Left lung (tissue), 14 donors: ENCODE measurements at places on chromosomes 1 and 21. TPM values are rescaled to one million over a fixed set of nuclear protein-coding genes. Genes with fewer than 3 reads are reported as not detected.

OR10J1 gene
- not detected for total RNA-seq

FAM78B gene
- 0.81 TPM for total RNA-seq

DNA sequence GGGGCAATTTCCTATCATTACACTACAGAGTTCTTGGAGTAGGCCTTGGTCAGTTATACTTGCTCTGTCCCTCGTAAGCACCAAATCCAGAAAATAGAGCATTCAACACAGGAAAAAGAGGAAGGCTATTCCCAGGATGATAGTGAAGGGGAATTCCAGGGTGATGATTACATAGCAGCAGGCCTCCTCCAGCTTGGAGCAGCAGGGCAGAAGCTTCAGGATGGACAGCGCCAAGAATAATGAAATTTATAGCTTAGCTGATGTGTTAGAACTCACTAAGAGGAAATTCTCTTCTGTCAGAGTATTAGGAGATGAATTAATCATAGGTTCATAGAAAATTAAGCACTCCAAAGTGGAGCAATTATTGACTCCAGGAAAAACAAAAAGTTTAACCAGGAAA lies 10.8 kb upstream of the SMAP2 start:
- peaks cover 21% of the 10 kb centered on the region for H3K4me1 ChIP-seq
- H3K4me3 ChIP-seq: no peak overlapping the region
- no peaks in the 10 kb centered on the region for H3K27me3 ChIP-seq
- DNase-seq: no peak

- no peak overlapping the region for H3K4me3 ChIP-seq
- H3K4me1 ChIP-seq: no peaks in the 10 kb centered on the region
- no peak overlapping the region for H3K27ac ChIP-seq
- H3K27me3 ChIP-seq: peaks cover under 1% of the 10 kb centered on the region
Measured at GRCh38 chr21:44490816-44491215, 35.5 kb downstream of the LRRC3 start.

DNA sequence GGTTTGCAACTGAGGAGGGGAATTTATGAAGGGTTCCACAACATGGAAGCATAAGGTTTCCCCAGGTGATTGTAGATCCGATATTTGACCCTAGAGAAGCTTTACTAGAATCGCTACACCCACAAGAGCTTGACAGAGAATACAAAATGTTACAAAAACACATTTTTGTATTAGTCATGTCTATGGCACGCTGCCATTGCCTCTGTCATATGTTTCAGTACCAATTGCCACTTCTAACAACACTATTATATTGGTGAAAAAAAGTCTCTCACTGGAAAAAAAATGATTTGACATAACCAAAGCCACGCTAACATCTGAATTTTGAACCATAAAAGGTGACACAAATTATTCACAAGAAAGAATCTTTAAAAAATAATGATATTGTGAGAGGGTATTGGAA lies 214.5 kb downstream of the KCNT2 start:
- H3K4me1 ChIP-seq: no peaks in the 10 kb centered on the region
- no peaks in the 10 kb centered on the region for H3K27me3 ChIP-seq
- H3K4me3 ChIP-seq: no peak overlapping the region
- DNase-seq: no peak
- no peak overlapping the region for H3K27ac ChIP-seq
- no peaks in the 10 kb centered on the region for H3K36me3 ChIP-seq

GRCh38 chr21:34029743-34030528 lies 43.4 kb upstream of the MRPS6 start:
- no peak overlapping the region for H3K27ac ChIP-seq
- H3K27me3 ChIP-seq: no peaks in the 10 kb centered on the region
- no peaks in the 10 kb centered on the region for H3K4me1 ChIP-seq
- DNase-seq: no peak
- no peak overlapping the region for H3K4me3 ChIP-seq

UTS2 gene
- total RNA-seq: not detected

GRCh38 chr1:91610789-91611188 lies 110.1 kb downstream of the CDC7 start:
- H3K27ac ChIP-seq: no peak overlapping the region
- H3K27me3 ChIP-seq: no peaks in the 10 kb centered on the region
- H3K4me3 ChIP-seq: no peak overlapping the region
- no peaks in the 10 kb centered on the region for H3K36me3 ChIP-seq

DNA sequence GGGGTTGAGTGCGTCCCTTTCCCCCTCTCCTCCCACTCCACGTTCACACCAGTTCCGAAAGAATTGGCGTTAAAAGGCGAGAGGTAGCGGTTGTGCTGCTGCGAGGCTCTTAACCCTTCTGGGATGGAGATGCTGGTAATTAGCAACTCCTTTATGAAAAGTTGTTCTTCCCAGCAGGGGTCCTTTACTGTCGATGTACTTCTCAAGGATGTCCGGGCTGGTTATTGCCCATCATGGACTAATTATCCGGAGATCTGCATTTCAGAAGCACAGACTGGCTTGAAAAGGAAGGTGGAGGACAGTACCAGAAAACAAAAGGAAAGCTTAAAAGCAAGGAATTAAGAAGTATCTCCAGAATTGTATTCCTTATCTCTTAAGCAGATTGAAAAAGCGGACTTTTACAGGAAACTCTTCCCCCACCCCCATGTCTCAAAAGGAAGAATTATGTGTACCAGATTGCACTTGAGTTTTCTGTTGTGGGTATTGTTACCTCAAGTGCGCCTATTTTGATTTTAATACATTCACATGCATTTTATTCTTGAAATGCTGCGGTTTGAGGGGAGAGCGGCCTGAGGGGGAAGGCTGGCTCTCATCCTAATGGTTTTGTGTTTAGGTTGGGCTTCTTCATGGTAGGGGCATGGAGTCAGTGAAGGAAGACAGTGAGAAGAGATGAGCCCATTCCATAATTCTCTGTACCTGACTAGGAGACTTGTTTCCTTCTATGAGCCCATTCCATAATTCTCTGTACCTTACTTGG lies 1.5 kb downstream of the AK4 start:
- no peaks in the 10 kb centered on the region for H3K36me3 ChIP-seq
- H3K27ac ChIP-seq: no peak overlapping the region
- peak overlapping the region; percentile 74 for H3K4me3 ChIP-seq
- peaks cover 3% of the 10 kb centered on the region for H3K4me1 ChIP-seq
- peaks cover 5% of the 10 kb centered on the region for H3K27me3 ChIP-seq
- DNase-seq: no peak

DNA sequence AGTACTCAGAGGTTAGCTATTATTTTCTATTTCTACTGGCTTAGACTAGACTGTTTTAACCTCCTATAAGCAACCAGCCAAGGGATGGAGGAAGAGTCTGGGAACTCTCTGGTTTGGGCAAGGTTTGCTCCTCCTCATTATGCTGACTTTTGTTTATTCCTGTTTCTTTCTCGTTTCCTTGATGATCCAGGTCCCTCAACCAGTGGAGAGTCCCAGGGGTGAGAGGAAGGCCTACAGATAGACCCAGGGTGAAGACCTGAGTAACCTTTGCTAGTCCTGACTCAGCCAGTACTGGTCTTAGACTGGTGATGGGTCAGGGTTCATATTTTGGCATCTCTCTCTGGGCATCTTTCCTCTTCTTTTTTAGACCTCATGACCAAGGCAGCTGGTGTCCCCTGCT lies 5.4 kb downstream of the TUFT1 start:
- no peaks in the 10 kb centered on the region for H3K36me3 ChIP-seq
- DNase-seq: no peak
- no peak overlapping the region for H3K4me3 ChIP-seq
- peaks cover 11% of the 10 kb centered on the region for H3K27me3 ChIP-seq
- no peak overlapping the region for H3K27ac ChIP-seq

- no peak overlapping the region for H3K4me3 ChIP-seq
- no peaks in the 10 kb centered on the region for H3K36me3 ChIP-seq
- no peak overlapping the region for H3K27ac ChIP-seq
- no peaks in the 10 kb centered on the region for H3K4me1 ChIP-seq
Measured at GRCh38 chr1:175078629-175079028, 11.0 kb downstream of the TNN start.

- no peak overlapping the region for H3K4me3 ChIP-seq
- no peaks in the 10 kb centered on the region for H3K4me1 ChIP-seq
- DNase-seq: no peak
Measured at GRCh38 chr1:168614235-168614634, 37.8 kb downstream of the XCL1 start.

DNA sequence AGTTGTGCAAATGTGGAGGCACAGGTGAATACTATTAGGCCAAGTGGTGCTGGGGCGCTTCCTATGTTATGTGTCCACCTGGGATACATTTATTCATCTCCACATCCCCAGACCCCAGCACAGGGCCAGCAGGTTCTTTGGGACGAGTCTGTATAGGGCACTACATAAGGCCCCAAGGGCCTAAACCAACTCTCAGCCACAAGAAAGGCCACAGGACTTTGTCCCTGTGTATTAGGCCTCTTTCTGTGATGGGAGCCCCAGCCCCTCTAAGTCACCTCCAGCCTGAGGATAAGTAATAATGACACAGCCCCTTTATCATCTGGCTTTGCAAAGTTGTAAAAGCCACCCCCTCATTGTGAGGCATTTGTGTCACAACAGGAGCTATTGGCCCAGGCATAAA lies 79.2 kb upstream of the CD1D start:
- no peaks in the 10 kb centered on the region for H3K4me1 ChIP-seq
- no peaks in the 10 kb centered on the region for H3K36me3 ChIP-seq
- no peak overlapping the region for H3K4me3 ChIP-seq
- DNase-seq: no peak
- no peak overlapping the region for H3K27ac ChIP-seq

- peaks cover 5% of the 10 kb centered on the region for H3K27me3 ChIP-seq
- no peak overlapping the region for H3K27ac ChIP-seq
- H3K36me3 ChIP-seq: no peaks in the 10 kb centered on the region
- peak; percentile 24 for DNase-seq
- H3K4me1 ChIP-seq: no peaks in the 10 kb centered on the region
Measured at GRCh38 chr1:1967151-1967550, 36.4 kb downstream of the CFAP74 start.

DNA sequence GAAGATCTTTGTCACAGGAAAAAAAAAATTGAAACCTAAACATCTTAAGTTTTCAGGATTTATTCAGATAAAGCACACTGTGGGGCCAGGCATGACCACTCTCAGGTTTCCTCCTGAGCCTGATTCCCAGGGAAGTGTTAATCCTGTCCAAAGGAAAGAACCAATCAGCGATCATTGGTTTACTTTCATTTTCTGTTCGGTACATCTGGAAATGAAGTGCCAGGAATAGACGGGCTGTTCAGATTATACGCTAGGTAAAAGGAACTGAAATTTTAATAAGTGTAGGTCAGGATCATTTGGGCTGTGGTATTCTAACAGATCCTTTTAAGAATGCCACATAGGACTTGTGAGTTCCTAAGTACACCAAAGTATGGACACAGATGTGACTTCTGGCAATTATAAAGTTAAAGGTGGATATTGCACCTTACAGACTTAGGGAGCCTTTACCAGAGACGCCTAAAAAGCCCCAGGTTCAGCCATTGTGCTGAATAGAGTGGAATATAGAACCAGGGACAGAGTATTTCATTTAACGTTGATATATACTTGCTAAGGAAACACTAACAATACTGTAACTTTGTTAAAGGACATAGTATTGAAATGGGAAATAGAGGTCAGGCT lies 9.3 kb upstream of the CACYBP start:
- H3K36me3 ChIP-seq: no peaks in the 10 kb centered on the region
- no peaks in the 10 kb centered on the region for H3K27me3 ChIP-seq
- no peaks in the 10 kb centered on the region for H3K4me1 ChIP-seq

SNX7 gene
- total RNA-seq: 16.5 TPM

DNA sequence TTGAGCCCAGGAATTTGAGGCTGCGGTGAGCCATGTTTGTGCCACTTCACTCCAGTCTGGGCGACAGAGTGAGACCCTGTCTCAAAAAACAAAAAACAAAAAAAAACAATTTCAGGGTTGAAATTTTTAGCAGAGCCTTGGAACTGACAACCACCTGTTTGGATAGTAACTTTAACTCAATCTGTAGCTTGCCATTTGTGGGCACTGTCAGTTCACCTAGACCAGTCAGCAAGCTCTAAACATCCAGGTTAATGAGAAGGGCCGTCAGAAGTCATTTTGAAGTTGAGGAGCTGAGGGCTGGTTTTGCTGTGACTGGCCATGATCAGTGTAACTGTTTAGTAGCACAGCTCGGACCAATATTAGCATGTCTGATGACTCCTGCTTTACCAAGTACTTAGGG lies 8.4 kb downstream of the TRAPPC10 start:
- H3K36me3 ChIP-seq: no peaks in the 10 kb centered on the region
- no peak overlapping the region for H3K27ac ChIP-seq
- no peaks in the 10 kb centered on the region for H3K27me3 ChIP-seq
- peaks cover 85% of the 10 kb centered on the region for H3K4me1 ChIP-seq

DNA sequence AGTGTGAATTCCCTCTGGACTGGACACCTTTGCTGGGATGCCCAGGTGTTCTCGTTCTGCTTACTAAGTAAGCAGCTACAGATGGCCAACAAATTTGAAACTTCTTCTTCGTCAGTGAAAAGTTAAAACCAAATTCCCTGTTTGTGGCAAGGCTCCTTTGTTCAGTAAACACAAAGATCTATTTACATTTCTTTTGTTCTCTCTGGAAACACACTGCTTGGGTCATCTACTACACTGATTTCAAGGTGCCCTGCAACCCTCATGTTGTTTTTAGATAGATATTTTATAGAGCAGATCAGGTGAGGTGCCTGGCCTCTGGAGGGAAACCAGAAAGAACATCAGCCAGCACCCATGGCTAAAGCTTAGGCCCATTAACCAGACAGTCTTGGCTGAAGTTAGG lies 157.2 kb upstream of the UBE2U start:
- no peak overlapping the region for H3K27ac ChIP-seq
- no peak for DNase-seq
- no peaks in the 10 kb centered on the region for H3K36me3 ChIP-seq
- peaks cover 8% of the 10 kb centered on the region for H3K4me1 ChIP-seq

DNA sequence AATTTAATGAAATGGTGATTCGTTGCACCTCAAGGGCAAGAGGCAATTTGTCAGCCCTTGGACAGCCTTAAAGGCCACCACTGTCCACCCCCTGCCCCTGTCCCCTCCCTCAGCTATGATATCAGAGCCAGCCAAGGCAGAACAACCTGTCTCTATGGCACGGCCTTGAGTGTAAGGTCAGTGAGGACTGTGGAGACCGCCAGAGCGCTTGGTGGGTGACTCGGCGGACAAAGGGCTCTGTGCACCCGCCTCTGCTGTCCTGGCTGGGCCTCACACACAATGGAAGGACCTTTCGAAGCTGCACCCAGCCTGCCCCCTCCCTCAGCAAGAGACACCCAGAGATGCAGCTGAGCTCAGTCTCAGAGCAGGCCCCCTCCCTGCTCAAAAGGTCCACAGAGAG lies 50.6 kb downstream of the SDC3 start:
- H3K36me3 ChIP-seq: no peaks in the 10 kb centered on the region
- H3K27ac ChIP-seq: no peak overlapping the region
- no peak overlapping the region for H3K4me3 ChIP-seq
- no peak for DNase-seq
